ENCODE measurements at places on chromosomes 6 and 20.

DNA sequence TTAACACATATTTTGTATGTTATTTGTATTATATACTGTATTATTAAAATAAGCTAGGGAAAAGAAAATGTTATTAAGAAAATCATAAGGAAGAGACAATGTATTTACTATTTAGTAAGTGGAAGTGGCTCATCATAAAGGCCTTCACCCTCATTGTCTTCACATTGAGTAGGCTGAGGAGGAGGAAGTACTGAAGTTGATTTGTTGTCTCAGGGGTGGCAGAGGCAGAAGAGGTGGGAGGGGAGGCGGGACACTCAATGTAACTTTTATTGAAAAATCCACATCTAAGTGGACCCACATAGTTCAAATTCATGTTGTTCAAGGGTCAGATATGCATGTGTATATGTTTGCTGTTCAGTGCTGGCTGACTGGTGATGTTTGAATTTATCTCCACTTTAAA, 210.2 kb upstream of the CITED2 start:
- no peak for DNase-seq

GRCh38 chr6:104908031-104908887, 48.5 kb upstream of the HACE1 start:
- no peak for DNase-seq

DNA sequence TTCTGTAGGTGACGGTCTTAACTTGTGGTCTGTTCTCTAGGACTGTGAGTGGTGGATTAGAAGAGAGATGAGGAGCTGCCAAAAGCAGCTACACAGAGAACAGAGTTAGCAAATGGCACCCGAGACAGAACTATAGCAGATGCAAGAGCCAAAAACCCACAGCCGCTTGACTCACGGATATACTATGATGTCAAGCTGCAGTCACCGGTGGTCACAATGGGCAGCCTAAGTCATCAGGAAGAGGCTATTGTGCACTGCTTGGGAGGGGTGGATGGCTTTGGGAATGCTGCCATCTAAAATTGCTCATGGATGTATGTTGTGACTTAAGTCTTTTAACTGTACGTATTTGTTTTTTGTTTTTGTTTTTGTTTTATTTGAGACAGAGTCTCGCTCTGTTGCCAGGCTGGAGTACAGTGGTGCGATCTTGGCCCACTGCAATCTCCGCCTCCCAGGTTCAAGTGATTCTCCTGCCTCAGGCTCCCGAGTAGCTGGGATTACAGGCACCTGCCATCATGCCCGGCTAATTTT, at the start of gene GTSF1L:
Gene GTSF1L (minus strand): TSS at position 192 of the 528 bp plus-strand sequence. CDS start 308 bp downstream, outside the sequence.
- no peak for DNase-seq

DNA sequence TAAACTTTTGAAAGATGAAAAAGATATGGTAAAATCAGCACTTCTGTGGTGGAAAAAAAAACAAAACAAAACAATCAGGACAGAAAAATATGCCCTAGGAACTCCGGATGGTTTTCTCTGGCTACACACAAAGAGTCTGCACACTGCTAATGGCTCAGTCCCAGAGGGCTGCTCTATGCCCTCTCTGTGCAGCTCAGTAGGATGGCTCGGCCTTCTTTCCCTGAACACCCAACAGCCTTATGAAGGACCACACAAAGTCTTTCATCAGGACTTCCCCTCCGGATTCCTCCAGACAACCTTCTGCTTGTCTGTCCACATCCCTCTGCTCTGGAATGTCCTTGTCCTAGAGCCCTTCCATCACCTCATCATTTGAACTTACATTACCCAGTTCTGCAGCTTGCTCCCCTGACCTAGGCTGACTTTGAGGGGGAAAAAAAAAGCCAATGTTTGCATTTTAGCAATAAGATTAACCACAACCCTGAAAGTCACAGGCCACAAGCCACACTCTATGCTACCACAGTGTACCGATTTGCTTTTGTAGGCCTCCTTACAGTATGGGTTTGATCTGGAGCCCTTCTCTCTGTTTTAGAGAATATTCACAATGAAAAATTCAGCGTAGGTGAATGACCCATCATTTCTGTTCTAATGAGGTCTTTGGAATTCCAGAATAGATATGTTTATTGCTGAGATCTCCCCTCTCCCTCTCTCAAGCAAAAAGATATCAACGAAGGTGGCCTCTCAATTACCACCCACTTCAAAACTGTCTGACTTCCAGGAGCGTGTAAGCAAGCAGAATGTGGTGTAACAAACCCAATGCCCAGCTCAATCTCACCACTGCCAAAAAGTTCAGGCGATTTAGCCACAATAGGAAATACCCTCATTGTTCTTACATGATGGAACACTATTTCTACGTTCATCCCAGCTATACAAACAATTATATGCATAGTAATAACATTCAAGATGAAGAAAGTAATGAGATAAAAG, 164.0 kb downstream of the GMDS start:
- no peak for DNase-seq

- DNase-seq, result no peak
These were observed 5.8 kb upstream of the TFAP2A start for GRCh38 chr6:10420546-10421157.

- no peak for DNase-seq
These were observed 5.3 kb upstream of the TNFAIP3 start for GRCh38 chr6:137861550-137862337.

DNA sequence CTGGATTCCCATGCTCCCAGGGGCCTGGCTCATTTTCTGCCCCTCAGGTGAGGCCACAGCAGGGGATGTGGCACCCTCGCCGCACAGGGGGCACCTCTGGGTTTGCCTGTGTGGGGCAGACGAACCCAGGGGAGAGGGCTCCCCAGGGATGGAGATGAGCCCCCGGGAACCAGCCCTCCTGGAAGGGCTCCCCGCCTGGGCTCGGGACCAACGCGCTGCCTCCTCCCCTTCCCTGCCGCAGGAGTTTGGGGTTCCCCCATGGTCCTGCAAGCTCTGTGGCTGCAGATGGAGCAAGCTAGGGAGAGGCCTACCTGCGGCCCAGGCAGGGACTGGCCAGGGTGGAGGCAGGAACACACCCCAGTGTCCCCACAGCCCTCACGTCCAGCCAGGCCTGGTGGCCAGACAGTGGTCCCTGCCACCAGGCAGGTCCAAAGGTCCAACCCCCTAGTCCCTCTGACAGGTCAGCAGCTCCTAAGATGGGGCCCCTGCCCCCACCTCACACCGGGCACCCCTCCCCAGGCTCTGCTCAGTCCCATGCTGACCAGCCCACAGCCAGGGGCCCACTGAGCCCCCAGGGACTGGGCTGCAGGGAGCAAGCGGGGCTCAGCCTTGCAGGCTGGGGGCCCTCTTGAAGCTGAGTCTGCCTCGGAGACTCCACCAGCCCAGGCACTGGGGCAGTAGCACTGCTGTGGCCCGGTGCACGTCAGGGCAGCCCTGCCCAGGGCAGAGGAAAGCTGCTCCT, 13.7 kb downstream of the LAMA5 start:
- no peak for DNase-seq

DNA sequence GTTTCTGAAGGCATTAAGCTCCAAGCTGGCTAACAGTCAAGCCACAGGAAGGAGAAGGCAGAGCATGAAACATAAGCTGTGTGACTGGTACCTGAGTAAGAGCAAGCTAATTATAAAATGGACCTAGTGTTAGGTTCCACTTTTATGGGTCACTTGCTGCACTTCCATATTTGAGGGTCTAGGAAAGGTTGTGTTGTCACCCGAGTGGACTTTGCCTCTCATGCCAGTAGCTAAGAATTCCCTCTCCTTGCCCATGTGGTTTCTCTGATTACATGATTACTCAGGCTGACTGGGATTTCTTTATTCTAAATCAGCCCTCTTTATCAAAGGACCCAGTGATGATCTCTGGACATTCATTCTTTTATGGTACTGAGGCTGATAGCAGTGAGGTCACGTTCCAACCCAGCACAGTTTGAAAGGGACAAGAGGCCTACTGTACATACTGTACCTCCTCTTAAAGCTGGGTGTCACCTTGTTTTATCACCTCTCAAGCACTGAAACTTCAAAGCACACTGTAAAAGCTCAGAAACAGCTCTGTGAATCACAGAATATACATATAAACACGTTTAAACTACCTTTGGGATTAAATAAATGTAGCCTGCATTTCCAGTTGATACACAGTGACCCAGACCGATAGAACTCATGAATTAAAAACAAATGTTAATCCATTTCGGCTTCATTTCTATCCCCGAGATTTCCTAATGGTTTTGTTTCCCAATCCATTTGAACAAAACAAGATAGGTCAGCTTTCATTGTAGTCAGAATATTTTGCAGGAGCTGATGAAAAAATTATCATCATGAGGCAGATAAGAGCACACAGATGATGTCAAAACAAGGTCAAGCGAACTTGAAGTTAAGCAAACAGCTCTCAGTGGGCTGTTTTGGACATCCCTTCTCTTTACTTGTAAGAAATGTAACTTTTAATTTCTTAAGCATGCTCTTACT, 96.5 kb downstream of the ALDH8A1 start:
- peak; percentile 10 for DNase-seq

- peak; percentile 31 for DNase-seq
These were observed at the start of gene ADAM33 for GRCh38 chr20:3681931-3682781. Gene ADAM33 (minus strand): TSS chr20:3682010. CDS start chr20:3682004, 6 bp downstream.

DNA sequence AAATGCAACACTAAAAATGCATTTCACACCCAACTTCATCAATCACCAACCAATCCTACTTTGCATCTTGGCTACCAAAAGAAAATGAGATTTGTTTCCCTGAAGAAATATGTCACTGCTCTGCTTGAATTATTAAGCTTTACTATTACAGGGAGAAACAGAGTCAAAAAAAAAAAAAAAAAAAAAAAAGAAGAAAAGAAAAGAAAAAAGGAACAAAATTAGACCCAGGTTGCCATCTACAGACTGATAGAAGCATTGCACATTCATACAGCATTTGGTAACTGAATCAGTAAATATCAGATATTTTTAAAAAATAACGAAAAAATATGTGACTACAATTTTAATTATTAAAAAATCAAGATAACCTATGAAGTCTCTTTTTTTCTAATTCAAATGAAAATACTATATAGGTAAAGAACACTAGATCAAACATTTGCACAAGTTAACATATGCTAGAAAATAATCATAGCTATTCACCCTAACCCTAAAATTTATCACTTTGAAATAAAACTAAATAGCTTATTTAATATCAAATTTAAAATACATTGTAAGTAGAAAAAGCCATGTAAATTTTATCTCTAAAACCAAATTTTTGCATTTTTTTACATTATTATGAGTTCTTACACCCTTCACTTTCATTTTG, 83.3 kb downstream of the DCDC2 start:
- peak; percentile 18 for DNase-seq

- no peak for DNase-seq
These were observed 5.6 kb downstream of the SPATA2 start for GRCh38 chr20:49909499-49910339.

- DNase-seq, result no peak
These were observed 120.1 kb downstream of the LRFN2 start for GRCh38 chr6:40466986-40467539.

GRCh38 chr6:109456710-109457561, 1.4 kb upstream of the MICAL1 start:
- no peak for DNase-seq

GRCh38 chr6:73943411-73943810, 247.4 kb downstream of the CD109 start:
- no peak for DNase-seq

GRCh38 chr6:14228571-14228970, 111.0 kb downstream of the CD83 start:
- no peak for DNase-seq

- peak; percentile 84 for DNase-seq
These were observed 9.1 kb downstream of the BAK1 start for GRCh38 chr6:33570806-33571636.

DNA sequence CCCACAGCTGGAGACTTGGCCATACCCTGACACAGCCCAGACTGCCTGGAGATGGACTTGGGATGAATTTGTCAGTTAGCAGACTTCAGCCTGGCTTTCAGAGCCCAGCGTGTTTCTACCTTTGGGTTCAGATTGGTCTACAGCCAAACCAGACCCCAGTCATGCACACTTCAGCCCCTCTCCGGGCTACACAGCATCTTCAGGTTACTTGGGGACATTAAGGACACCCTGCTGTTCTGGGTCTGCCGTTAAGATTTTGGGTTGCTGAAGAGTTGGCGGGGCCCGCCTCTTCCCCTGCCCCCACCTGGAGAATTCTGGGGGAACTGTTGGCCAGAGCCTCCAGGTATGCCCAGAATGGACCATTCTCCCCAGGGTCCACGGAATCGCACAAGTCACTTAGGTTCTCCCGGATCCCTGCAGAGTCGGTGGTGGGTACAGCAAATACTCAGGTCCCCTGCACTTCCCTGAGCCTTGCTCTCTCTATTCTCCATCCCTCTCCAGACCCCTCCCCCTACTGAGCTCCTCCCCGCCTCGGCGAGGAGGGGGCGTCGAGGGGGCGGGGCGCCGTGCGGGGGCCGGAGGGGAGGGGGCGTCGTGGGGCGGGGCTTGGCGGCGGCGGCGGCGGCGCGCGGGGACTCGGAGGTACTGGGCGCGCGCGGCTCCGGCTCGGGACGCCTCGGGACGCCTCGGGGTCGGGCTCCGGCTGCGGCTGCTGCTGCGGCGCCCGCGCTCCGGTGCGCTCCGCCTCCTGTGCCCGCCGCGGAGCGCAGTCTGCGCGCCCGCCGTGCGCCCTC, at the start of gene PTK7:
Gene PTK7 (plus strand): TSS at position 645 of the 794 bp plus-strand sequence. CDS start 175 bp downstream, outside the sequence.
- peak; percentile 78 for DNase-seq

- DNase-seq, result no peak
These were observed 43.6 kb downstream of the FBXL4 start for GRCh38 chr6:98904096-98904495.

GRCh38 chr6:167734662-167735083, 92.0 kb upstream of the AFDN start:
- no peak for DNase-seq

Data from HTR-8/SVneo (cell line).